ENCODE measurements at places on chromosomes 2 and 18. TPM values are rescaled to one million over a fixed set of nuclear protein-coding genes. Genes with fewer than 3 reads are reported as not detected.

TEKT4 gene
- total RNA-seq = 0.16 TPM

NIF3L1 gene
- total RNA-seq = 17.1 TPM

POTEC gene
- not detected for total RNA-seq

LYG1 gene
- total RNA-seq = 0.57 TPM

RFTN2 gene
- total RNA-seq = 7.5 TPM

ZNF142 gene
- total RNA-seq = 18.6 TPM

PSMA8 gene
- total RNA-seq = 0.14 TPM

AMER3 gene
- total RNA-seq = not detected

ALPG gene
- total RNA-seq = not detected

REG1B gene
- total RNA-seq = not detected
